ENCODE measurements at places on chromosomes 7 and 10.

- DNase-seq = no peak
Observed at GRCh38 chr10:15152556-15152955, 15.9 kb downstream of the NMT2 start.

GRCh38 chr7:158651968-158652565 lies 52.5 kb downstream of the NCAPG2 start:
- DNase-seq = no peak

GRCh38 chr10:68088740-68089139 lies 13.7 kb upstream of the HERC4 start:
- DNase-seq = no peak

- DNase-seq = no peak
Observed at GRCh38 chr7:128119036-128119435, 87.8 kb upstream of the LRRC4 start.

DNA sequence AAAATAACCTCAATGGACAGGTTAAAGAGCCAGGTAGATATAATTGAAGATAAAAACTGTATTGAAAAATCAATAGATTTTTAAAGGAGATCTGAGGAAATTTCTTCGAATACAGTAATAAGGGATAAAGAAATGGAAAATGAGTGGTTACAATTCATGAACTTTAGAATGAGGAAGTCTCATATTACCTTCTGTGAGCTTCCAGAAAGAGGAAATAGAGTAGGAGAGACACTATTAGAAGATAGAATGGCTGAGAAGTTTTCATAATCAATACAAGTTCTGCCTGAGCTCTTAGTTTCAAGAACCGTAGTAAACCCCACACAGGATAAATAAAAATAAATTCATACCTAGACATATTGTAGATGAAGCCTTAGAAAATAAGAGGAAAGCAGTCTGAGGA lies 11.5 kb downstream of the SDK1 start:
- no peak for DNase-seq

GRCh38 chr10:128896116-128896795 lies 570.8 kb upstream of the MGMT start:
- DNase-seq = no peak

GRCh38 chr10:113954409-113954808 lies 89.3 kb upstream of the ADRB1 start:
- no peak for DNase-seq

DNA sequence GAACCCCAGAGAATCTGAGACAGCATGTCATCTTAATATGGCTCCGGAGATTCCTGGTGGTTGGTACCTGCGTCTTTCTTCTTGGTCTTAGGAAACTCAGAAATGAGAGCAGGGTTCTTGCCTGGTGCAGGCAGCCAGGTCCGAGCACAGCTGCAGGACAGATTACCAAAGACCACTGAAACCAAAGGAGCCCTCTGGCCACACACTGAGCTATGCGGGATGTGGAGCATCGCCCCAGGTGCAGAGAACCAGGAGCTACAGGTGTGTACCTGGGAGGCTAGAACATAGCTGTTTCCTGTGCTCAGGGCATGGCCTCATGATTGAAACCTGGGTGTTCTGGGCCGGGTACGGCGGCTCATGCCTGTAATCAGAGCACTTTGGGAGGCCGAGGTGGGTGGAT lies 635.4 kb downstream of the CALN1 start:
- DNase-seq = no peak

DNA sequence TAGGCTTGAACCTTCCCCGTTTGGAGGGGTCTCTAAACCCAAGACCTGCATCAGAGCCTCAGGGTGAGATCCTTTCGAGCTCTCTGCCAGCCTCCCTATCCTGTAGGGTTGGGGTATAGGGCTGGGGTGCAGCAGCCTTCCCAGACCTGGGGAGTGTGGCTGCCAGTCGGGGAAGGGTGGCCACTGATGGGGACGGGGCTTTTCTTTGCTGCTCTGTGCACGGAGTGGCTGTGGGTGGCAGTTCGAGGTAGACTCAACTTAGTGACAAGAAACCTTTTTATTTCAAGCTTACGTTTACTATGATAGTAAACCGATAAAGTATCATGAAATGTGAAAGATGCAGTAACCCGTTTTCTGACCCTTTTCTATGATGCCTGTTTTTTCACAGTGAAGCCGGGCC lies 13.0 kb downstream of the ZNF316 start:
- no peak for DNase-seq

GRCh38 chr7:1607696-1608095 lies 37.9 kb upstream of the PSMG3 start:
- DNase-seq = no peak

DNA sequence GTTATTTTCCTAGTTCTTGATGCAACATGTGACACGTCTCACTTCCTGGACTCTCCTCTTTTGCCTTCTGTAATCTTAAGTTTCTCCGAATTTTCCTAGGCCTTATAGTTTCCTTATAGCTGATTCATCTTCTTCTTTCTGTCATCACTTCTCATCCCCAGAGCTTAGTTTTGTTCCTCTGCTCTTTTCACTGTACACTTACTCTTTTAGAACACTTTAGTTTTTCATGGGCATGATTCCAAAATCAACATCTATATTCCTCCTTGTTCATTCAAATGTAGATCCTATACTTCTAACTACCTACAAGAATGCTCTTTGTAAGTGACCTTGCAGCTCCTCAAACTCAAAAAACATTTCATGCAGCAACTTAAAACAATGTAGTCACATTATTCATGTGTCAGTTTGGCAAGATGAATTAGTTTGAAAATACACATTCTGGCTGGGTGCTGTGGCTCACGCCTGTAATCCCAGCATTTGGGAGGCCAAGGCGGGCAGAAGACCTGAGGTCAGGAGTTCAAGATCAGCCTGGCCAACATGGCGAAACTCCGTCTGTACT lies 13.1 kb upstream of the SLC26A3 start:
- no peak for DNase-seq

DNA sequence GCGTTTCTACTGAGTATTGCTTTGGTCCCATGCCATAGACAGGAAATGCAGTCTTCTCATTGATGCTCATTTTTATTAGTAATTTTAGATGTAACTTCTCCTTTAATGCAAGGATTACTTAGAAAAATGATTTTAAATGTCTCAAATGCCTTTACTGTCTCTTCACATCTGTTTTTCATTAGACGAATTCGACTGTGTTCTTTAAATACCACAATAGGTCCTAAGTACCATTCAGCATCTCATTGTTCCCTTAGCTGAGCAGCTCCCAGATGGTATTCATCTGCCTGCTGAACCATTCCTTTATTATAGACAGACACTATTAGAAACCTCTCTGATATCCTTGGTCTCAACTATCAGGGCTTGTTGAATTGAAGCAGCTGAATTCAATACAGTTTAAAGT lies 113.6 kb downstream of the LSMEM1 start:
- DNase-seq = no peak

GRCh38 chr10:114631666-114632417 lies 26.2 kb downstream of the ABLIM1 start:
- no peak for DNase-seq

- no peak for DNase-seq
Observed at GRCh38 chr7:34806831-34807230, 148.8 kb downstream of the NPSR1 start.

GRCh38 chr10:15290150-15290549 lies 80.9 kb downstream of the FAM171A1 start:
- no peak for DNase-seq

DNA sequence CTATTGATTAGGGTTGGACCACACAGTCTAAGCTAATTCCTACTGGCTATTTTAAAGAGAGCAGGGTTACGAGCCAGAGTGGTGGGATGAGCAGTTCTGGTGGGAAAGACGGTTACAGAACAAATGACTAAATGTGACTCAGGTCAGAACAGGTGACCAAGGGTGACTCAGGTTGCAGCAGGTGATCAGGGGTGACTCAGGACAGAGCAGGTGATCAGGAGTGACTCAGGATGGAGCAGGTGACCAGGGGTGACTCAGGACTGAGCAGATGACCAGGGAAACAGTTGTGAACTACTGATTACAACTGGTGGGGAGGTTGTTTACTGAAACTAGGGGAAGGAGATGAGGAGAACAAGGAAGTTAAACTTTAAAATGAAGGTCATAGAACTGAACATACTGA lies 366.3 kb downstream of the ABCA13 start:
- no peak for DNase-seq

DNA sequence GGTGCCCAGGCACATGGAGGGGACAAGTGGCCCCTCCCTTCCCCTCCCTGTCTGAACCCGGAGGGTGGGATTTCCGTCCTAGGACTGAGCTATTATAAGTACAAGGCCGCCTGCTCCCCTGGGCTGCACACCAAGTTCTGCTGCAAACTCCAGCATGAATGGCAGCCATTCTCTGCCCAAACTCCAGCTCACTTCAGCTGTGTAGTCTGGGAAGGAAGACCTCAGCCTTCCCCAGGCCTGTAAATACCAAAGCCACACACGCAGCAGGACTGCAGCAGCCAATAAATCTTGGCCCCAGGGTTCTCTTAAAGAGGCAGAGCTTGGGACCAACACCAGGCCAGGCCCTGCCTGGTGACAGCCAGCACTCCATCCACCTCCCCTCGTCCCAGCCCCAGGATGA lies 291.3 kb upstream of the ZMIZ1 start:
- DNase-seq = no peak

- no peak for DNase-seq
Observed at GRCh38 chr10:128432011-128432410, 305.8 kb upstream of the MKI67 start.

- DNase-seq = no peak
Observed at GRCh38 chr10:109633846-109634245, 289.5 kb downstream of the XPNPEP1 start.

DNA sequence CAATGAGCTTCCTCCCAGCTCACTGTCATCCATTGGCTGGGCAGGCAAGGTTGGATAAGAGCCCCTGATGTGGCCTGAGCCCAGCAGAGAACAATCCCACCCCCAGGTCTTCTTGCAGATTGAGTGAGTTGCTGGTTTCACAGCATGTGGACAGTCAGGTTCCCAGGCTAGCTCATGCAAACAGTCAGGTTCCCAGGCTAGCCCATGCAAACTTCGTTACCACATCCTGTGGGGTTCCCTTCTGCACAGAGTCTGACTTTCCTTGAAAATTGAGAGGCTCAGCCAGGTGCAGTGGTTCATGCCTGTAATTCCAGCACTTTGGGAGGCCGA lies 67.1 kb downstream of the TMEM130 start:
- no peak for DNase-seq

DNA sequence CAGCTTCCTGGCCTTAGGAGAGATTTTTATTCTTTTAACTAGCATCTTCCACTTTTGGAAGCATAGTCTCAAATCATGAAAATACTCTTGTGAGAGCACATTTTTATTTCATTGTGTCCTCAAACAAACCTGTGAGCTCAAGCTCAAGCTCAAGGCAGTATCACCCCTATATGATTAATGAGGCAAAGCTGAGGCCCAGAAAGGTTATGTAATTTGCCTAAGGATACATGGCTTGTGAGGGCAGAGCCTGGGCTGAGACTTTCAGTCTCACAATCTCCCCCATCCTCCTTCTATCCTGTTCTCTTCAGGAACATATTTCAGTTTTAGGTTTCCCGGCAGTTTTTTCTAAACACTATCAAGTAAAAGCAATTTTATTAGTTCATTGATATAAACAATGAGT lies 359.5 kb downstream of the PTEN start:
- DNase-seq = no peak

- DNase-seq = no peak
Observed at GRCh38 chr10:127148066-127148932, 48.1 kb downstream of the INSYN2A start.

DNA sequence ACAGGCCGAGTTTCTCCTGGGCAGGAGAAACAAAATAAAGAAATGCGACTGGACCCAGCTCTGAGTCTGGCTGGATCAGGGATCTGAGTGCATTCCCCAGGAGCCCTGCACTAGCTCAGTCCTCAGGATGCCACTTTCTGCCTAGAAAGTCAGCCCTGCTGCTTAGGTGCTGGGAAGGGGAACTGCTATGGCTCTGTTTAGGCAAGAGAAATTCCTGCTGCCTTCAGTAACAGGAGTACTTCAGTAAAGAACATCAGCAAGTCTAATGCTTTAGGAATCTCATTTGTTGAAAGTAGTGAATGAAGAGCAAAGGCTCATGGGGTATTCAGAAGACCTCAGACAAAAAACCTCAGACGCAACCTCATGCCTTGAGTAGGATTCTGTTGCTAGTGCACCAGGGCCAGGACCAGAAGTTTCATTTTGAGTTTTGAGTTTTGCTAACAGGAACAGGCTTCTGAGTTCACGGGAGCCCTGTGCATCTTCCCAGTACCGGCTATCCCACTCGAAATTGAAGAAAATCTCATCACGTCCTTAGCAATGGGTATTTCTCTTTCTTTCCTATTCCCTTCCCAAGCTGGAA lies 170.8 kb upstream of the CDCA7L start:
- DNase-seq = no peak

DNA sequence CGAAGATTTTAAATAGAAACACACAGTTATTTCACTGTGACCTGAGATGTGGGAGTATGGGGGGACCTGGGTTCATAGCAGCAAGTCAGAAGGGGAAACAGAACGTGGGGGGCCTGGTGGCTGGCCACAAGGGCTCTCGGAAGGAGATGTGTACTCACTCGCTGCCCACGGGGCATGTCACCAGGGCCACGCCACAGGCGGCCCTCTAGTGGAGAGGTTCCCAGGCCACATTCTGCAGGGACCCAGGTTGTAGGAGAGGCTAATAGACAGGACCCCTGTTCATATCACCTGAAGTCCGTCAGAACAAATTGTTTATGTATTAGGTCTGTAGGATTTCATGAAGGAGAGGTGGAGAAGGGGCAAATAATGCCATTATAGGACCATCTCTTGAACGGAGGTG lies 25.1 kb upstream of the SVOPL start:
- DNase-seq = no peak

DNA sequence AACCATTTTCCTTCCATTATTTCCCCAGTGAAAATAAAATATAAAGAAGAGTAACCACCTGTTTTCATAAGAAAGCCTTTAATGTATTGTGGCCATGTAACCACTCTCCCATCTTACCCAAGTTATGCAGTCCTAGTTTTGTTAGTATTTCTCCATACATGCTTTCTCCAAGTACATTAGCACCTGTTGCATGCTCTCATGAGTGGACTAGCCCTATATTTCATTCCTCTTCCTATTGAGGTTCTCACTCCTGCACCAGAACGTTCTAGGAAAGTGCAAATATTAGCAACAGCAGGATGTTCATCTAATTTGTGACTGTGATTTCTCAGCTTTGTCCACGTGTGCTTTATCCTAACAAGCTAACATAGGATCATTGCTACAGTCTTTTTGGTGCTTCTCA lies 155.1 kb upstream of the NPVF start:
- no peak for DNase-seq
